Prostate gland (tissue), 2 donors: ENCODE measurements at places on chromosomes 5 and 9. TPM values are rescaled to one million over a fixed set of nuclear protein-coding genes. Genes with fewer than 3 reads are reported as not detected.

The SYNPO gene
- 13.7 TPM for total RNA-seq

The C1QTNF2 gene
- not detected for total RNA-seq

GRCh38 chr5:74621492-74621891 lies 19.0 kb downstream of the ENC1 start:
- no peak for DNase-seq
- H3K36me3 ChIP-seq: no peaks in the 10 kb centered on the region
- H3K4me1 ChIP-seq: no peaks in the 10 kb centered on the region
- no peak overlapping the region for H3K4me3 ChIP-seq
- H3K27ac ChIP-seq: no peak overlapping the region
- no peaks in the 10 kb centered on the region for H3K27me3 ChIP-seq

The THG1L gene
- 16.9 TPM for total RNA-seq

DNA sequence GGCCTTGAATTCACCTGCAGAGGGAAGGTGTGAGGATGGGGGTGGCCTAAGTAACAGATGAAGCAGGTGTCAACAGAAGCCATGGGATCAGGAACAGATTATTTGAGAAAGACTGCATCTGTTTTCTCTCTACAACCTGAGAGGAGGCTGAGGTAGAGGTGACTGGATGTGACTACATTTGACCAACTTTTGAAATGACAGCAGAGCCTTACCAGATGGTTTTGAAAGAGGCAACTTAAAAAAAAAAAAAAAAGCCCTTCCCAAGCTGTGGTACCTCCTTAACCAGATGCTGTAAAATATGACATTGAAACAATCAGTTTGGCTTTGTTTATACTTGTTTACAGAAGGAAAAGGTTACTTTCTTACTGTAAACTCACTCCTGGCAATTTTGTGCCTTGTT lies 108.6 kb downstream of the TRIO start:
- peaks cover 5% of the 10 kb centered on the region for H3K4me1 ChIP-seq
- no peak for DNase-seq
- no peaks in the 10 kb centered on the region for H3K36me3 ChIP-seq
- H3K27me3 ChIP-seq: no peaks in the 10 kb centered on the region

- H3K4me3 ChIP-seq: no peak overlapping the region
- no peaks in the 10 kb centered on the region for H3K4me1 ChIP-seq
- no peak overlapping the region for H3K27ac ChIP-seq
- H3K36me3 ChIP-seq: no peaks in the 10 kb centered on the region
- H3K27me3 ChIP-seq: no peaks in the 10 kb centered on the region
- DNase-seq: peak; percentile 28
Measured at GRCh38 chr5:56467176-56467717, 234.1 kb upstream of the ANKRD55 start.

GRCh38 chr5:14644623-14645237 lies 19.8 kb upstream of the OTULIN start:
- H3K4me3 ChIP-seq: no peak overlapping the region
- DNase-seq: no peak
- no peaks in the 10 kb centered on the region for H3K36me3 ChIP-seq
- no peak overlapping the region for H3K27ac ChIP-seq
- no peaks in the 10 kb centered on the region for H3K27me3 ChIP-seq

The FBP2 gene
- total RNA-seq: 2.0 TPM

The FGF18 gene
- 0.41 TPM for total RNA-seq

The PCDHGB2 gene
- total RNA-seq: 10.5 TPM

- no peak for DNase-seq
- H3K4me3 ChIP-seq: no peak overlapping the region
- H3K4me1 ChIP-seq: no peaks in the 10 kb centered on the region
- H3K36me3 ChIP-seq: no peaks in the 10 kb centered on the region
- no peaks in the 10 kb centered on the region for H3K27me3 ChIP-seq
- H3K27ac ChIP-seq: no peak overlapping the region
Measured at GRCh38 chr9:98577446-98577845, 131.3 kb downstream of the GABBR2 start.

GRCh38 chr9:116112236-116112635 lies 41.4 kb upstream of the PAPPA start:
- DNase-seq: no peak
- H3K4me1 ChIP-seq: no peaks in the 10 kb centered on the region
- H3K27ac ChIP-seq: no peak overlapping the region
- no peak overlapping the region for H3K4me3 ChIP-seq
- H3K36me3 ChIP-seq: no peaks in the 10 kb centered on the region
